SJSA1 (cell line): ENCODE measurements at places on chromosomes 3 and 15. TPM values are rescaled to one million over a fixed set of nuclear protein-coding genes. Genes with fewer than 3 reads are reported as not detected.

The GPR176 gene
- 69.5 and 117 TPM in 2 replicates for total RNA-seq

The OIP5 gene
- 31.1 and 43.4 TPM in 2 replicates for total RNA-seq

The ZNF385D gene
- total RNA-seq: not detected in 2 replicates

The SLC51B gene
- 1.1 TPM in 1 of 2 replicates, not detected in the other for total RNA-seq

The FETUB gene
- not detected in 2 replicates for total RNA-seq

The SLC28A2 gene
- total RNA-seq: not detected in 2 replicates

The CLDN16 gene
- total RNA-seq: 0.08 TPM in 1 of 2 replicates, not detected in the other

The CCR9 gene
- total RNA-seq: not detected in 2 replicates

The PLA2G4E gene
- not detected in 2 replicates for total RNA-seq

The PRR20G gene
- total RNA-seq: not detected in 2 replicates

The GPR156 gene
- total RNA-seq: 0.34 and 0.61 TPM in 2 replicates

DNA sequence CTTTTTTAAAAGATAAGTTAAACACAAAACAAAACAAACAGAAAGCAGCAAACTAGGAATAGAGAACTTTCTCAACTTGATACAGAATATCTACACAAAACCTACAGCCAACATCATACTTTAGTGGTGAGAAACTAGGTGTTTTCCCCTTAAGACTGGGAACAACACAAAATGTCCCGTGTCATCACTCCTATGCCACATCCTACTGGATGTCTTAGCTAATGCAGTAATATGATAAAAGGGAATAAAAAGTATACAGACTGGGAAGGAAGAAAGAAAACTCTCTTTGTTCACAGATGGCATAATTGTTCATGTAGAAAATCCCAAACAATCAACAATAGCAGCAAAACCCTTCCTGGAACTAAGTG, 45.9 kb downstream of the TMEM45A start:
- no peaks in the 10 kb centered on the region for H3K27me3 ChIP-seq
- peaks cover 9% of the 10 kb centered on the region; the same call in 1 of the 2 replicates for H3K4me1 ChIP-seq
- DNase-seq: no peak
- H3K27ac ChIP-seq: no peak overlapping the region
- no peak overlapping the region for H3K4me3 ChIP-seq

GRCh38 chr15:61906961-61907752, 153.1 kb downstream of the VPS13C start:
- peaks cover 15% of the 10 kb centered on the region for H3K36me3 ChIP-seq
- no peak overlapping the region for H3K4me3 ChIP-seq
- no peaks in the 10 kb centered on the region for H3K27me3 ChIP-seq
- no peak for DNase-seq
- no peak overlapping the region for H3K27ac ChIP-seq

- no peaks in the 10 kb centered on the region for H3K27me3 ChIP-seq
- H3K4me3 ChIP-seq: no peak overlapping the region
- no peaks in the 10 kb centered on the region for H3K4me1 ChIP-seq
- no peaks in the 10 kb centered on the region for H3K36me3 ChIP-seq
- no peak overlapping the region for H3K27ac ChIP-seq
These were observed 273.5 kb upstream of the ADAMTS9 start for GRCh38 chr3:64961301-64961700.

- peaks cover 30% of the 10 kb centered on the region for H3K36me3 ChIP-seq
- no peaks in the 10 kb centered on the region for H3K27me3 ChIP-seq
- DNase-seq: peak; percentile 79
- H3K4me3 ChIP-seq: peak overlapping the region; percentile 94
- peak overlapping the region; percentile 88 for H3K27ac ChIP-seq
These were observed 897 bp upstream of the TLE3 start for GRCh38 chr15:70098461-70099166.

GRCh38 chr15:81152339-81152738, 18.3 kb downstream of the CFAP161 start:
- no peak overlapping the region for H3K4me3 ChIP-seq
- H3K27me3 ChIP-seq: no peaks in the 10 kb centered on the region
- H3K36me3 ChIP-seq: no peaks in the 10 kb centered on the region
- H3K27ac ChIP-seq: no peak overlapping the region

DNA sequence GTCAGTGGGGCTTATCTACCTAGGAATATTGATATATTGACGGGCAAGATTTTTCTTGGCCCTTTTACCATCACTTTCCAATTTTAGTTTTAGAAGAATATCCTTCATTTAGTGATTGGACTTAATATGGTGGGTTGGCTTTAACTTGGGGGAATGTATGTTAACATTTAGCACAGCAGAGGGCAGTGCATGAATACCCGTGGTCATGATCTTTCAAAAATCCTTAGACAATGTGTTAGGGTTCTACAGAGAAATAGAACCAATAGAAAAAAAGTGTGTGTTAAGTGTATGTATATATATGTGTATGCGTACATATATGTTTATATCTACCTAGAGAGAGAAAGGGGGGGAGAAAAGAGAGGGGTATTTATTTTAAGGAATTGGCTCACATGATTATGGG, 36.9 kb downstream of the GPR171 start:
- H3K27me3 ChIP-seq: peaks cover 7% of the 10 kb centered on the region; the same call in 1 of the 2 replicates
- no peak overlapping the region for H3K27ac ChIP-seq
- no peaks in the 10 kb centered on the region for H3K4me1 ChIP-seq
- DNase-seq: no peak
- no peaks in the 10 kb centered on the region for H3K36me3 ChIP-seq

- DNase-seq: peak; percentile 12
- no peak overlapping the region for H3K4me3 ChIP-seq
- no peaks in the 10 kb centered on the region for H3K4me1 ChIP-seq
- no peaks in the 10 kb centered on the region for H3K27me3 ChIP-seq
These were observed 22.0 kb downstream of the COL6A6 start for GRCh38 chr3:130539005-130539404.

- DNase-seq: no peak
- no peaks in the 10 kb centered on the region for H3K4me1 ChIP-seq
- H3K36me3 ChIP-seq: no peaks in the 10 kb centered on the region; the same call in 1 of the 2 replicates
- H3K27ac ChIP-seq: no peak overlapping the region
These were observed 58.5 kb downstream of the LIPC start for GRCh38 chr15:58490086-58490887.

- H3K4me1 ChIP-seq: no peaks in the 10 kb centered on the region
- H3K27ac ChIP-seq: no peak overlapping the region
- H3K4me3 ChIP-seq: no peak overlapping the region
- DNase-seq: no peak
- H3K27me3 ChIP-seq: no peaks in the 10 kb centered on the region
These were observed 195.8 kb downstream of the CDIN1 start for GRCh38 chr15:36775209-36775608.

GRCh38 chr15:55669270-55669669, 73.7 kb downstream of the PRTG start:
- no peaks in the 10 kb centered on the region for H3K36me3 ChIP-seq
- no peak overlapping the region for H3K27ac ChIP-seq
- no peak for DNase-seq
- no peaks in the 10 kb centered on the region for H3K4me1 ChIP-seq
- no peaks in the 10 kb centered on the region for H3K27me3 ChIP-seq
- no peak overlapping the region for H3K4me3 ChIP-seq

DNA sequence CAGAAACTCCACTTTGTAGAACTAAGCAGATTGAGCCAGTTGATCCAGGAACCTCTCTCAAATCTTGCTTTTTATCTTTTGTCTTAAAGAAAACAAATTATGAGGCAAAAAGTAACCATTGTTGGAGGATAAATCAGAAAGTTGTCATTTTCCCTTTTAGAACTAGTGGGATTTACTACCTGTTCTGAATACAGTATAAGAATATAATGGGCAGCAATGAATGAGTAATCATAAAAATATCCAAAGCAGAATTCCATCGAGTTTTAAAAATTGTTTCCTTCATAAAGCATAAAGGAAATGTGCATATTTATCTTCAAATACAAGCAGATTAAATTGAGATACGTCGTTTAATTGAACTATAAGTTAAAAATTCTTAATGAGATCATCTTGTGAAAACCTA, 15.9 kb upstream of the ANO10 start:
- H3K4me1 ChIP-seq: peaks cover 5% of the 10 kb centered on the region; the same call in 1 of the 2 replicates
- no peak overlapping the region for H3K4me3 ChIP-seq
- DNase-seq: no peak
- no peaks in the 10 kb centered on the region for H3K27me3 ChIP-seq
- no peaks in the 10 kb centered on the region for H3K36me3 ChIP-seq

DNA sequence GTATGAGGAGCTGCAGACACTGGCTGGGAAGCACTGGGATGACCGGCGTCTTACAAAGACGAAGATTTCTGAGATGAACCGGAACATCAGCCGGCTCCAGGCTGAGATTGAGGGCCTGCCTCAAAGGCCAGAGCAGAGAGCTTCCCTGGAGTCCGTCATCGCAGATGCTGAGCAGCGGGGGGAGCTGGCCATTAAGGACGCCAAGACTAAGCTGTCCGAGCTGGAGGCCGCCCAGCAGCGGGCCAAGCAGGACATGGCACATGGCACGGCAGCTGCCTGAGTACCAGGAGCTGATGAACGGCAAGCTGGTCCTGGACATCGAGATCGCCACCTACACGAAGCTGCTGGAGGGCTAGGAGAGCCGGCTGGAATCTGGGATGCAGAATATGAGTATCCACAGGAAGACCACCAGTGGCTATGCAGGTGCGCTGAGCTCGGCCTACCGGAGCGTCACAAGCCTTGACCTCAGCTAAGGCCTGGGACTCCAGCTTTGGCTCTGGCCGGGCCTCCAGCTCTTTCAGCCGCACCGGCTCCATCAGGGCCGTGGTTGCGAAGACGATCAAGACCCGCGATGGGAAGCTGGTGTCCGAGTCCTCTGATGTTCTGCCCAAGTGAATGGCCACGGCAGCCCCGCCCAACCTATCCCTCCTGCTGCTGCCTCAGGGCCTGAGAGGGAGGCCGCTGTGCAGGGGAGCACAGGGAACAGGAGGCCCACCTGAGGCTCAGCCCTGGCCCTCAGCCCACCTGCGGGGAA, 9.2 kb upstream of the SHC4 start:
- no peaks in the 10 kb centered on the region for H3K27me3 ChIP-seq
- peaks cover 19% of the 10 kb centered on the region for H3K4me1 ChIP-seq
- H3K36me3 ChIP-seq: no peaks in the 10 kb centered on the region
- no peak overlapping the region for H3K4me3 ChIP-seq
- no peak overlapping the region for H3K27ac ChIP-seq

DNA sequence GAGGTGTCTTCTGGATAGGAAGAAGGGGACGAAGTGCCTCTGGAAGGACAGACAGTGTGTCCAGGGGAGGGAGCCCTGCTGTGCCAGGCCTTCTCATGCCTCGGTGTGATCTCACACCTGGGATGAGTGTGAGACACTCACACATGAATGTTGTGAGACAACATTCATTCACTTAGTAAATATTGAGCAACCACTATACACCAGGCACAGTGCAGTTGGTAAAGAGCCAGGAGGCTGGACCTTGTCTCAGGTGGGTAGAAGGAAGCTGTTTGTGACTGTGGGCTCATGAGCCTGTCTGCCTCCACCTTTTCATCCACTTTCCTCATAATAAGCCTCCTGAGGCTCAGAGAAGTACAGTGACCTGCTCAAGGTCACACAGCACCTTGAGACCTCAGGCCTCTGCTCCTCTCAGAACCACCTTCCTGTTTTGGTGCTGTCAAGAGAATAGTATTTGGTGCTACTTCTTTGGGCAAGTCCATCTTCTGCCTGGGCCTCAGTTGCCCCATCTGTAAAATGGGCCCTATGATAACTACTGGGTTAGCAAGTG, 20.9 kb downstream of the SLC6A6 start:
- no peak overlapping the region for H3K4me3 ChIP-seq
- H3K27ac ChIP-seq: no peak overlapping the region
- peaks cover 33% of the 10 kb centered on the region for H3K4me1 ChIP-seq
- DNase-seq: no peak
- no peaks in the 10 kb centered on the region for H3K27me3 ChIP-seq

DNA sequence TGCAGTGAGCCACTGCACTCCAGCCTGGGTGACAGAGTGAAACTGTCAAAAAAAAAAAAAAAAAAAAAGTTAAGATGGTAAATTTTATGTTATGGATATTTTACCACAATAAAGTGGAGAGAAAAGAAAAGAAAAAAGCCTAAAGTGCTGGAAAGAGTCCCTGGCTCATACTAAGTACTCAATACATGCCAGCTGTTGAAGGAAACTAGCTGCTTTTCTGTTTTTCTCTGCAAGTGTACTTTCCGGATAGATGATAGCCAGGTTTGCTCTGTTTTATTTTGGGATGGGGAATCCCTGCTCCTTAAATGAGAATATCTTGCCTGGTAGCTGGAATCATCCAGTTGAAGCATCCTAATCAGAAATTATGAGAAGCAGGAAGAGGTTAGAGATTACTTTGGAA, 10.9 kb downstream of the EID1 start:
- H3K27ac ChIP-seq: peak overlapping the region; percentile 24; the same call in 1 of the 2 replicates
- H3K27me3 ChIP-seq: no peaks in the 10 kb centered on the region
- H3K36me3 ChIP-seq: no peaks in the 10 kb centered on the region

- no peak for DNase-seq
- H3K27me3 ChIP-seq: no peaks in the 10 kb centered on the region; the same call in 1 of the 2 replicates
- no peaks in the 10 kb centered on the region for H3K4me1 ChIP-seq
- H3K4me3 ChIP-seq: no peak overlapping the region
- no peak overlapping the region for H3K27ac ChIP-seq
- no peaks in the 10 kb centered on the region for H3K36me3 ChIP-seq
These were observed 244.4 kb downstream of the UACA start for GRCh38 chr15:70519004-70519365.

GRCh38 chr3:143526011-143526545, 322.2 kb downstream of the SLC9A9 start:
- no peak for DNase-seq
- H3K4me3 ChIP-seq: no peak overlapping the region
- H3K36me3 ChIP-seq: no peaks in the 10 kb centered on the region
- H3K27me3 ChIP-seq: no peaks in the 10 kb centered on the region
- H3K4me1 ChIP-seq: no peaks in the 10 kb centered on the region

- peaks cover 24% of the 10 kb centered on the region for H3K36me3 ChIP-seq
- peaks cover 65% of the 10 kb centered on the region for H3K4me1 ChIP-seq
- H3K4me3 ChIP-seq: peak overlapping the region; percentile 10
- peak; percentile 69 for DNase-seq
These were observed 41.5 kb downstream of the HRH1 start for GRCh38 chr3:11195721-11196332.

DNA sequence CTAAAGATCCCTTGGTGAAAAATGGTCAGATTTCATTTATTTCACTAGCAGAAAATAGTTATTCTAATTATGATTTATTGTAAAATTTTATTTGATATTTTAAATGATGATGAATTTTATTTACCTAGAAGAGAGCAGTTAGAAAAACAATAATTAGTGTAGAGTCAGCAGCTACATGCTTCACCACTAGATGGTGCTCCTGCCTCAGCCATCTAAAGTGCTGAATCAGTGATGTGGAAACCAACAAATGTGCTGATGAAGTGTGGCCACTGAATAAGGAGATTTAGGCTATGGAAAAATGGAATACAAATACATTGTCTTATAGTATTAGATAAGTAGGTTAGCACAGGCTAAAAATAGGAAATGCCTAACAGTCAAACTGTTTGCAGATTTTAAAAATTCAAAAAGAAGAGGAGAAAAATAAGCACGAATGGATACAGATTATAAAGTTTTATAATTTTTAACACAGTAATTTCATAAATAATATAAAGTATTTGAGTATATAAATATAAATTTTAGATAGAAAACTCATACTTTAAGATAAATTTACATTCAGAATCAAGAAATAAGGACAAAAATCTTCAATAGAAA, 109.8 kb downstream of the PPP2R3A start:
- peaks cover 3% of the 10 kb centered on the region; the same call in 1 of the 2 replicates for H3K36me3 ChIP-seq
- peaks cover 20% of the 10 kb centered on the region for H3K4me1 ChIP-seq
- peak; percentile 59 for DNase-seq
- no peak overlapping the region for H3K27ac ChIP-seq
